Posterior vena cava (tissue), 2 donors: ENCODE measurements at places on chromosomes 6 and 20. TPM values are rescaled to one million over a fixed set of nuclear protein-coding genes. Genes with fewer than 3 reads are reported as not detected.

MTFR2 gene
- 0.71 TPM for total RNA-seq

ETV7 gene
- total RNA-seq, result 0.57 TPM

DNA sequence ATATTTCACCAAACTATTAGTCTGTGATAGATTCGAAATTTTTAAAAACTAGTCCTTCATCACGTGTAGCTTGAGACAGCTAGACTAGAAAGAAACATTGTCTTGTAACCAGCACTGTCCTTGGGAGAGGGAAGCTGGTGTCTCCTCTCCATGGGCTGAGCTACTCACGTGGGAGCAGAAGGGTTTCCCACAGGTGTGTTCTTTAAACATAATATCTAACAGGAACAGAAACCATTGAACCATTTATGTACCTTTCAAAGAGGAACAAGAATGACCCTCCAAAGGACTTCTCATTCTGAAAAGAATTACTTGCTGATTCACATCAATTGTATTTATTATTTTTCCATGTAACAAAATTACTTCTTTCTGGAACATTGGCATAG, 72.4 kb upstream of the SYNJ2 start:
- DNase-seq, result no peak

- DNase-seq, result no peak
Measured at GRCh38 chr20:32064667-32065066, 12.6 kb downstream of the HCK start.

CENPQ gene
- 4.8 TPM for total RNA-seq

DNA sequence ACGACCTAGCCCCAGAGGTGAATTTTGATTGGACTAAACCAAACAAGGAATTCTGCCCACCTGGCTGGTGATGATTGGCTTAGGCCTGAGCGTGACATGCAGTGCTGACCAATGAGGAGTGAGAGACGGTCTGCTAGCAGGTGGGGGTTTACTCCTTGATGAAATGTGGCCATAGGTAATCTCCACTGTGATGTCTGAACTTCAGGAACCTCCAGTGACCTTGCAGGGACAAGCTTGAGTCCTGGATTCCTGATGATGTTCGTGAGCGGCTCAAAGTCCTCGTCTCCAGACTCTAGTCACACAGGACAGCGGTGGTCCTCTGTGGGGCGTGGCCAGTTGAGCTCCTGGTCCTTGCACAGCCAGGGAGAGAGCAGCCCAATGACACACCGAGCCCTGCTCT, 8.4 kb downstream of the VSX1 start:
- DNase-seq, result peak; percentile 18

DNA sequence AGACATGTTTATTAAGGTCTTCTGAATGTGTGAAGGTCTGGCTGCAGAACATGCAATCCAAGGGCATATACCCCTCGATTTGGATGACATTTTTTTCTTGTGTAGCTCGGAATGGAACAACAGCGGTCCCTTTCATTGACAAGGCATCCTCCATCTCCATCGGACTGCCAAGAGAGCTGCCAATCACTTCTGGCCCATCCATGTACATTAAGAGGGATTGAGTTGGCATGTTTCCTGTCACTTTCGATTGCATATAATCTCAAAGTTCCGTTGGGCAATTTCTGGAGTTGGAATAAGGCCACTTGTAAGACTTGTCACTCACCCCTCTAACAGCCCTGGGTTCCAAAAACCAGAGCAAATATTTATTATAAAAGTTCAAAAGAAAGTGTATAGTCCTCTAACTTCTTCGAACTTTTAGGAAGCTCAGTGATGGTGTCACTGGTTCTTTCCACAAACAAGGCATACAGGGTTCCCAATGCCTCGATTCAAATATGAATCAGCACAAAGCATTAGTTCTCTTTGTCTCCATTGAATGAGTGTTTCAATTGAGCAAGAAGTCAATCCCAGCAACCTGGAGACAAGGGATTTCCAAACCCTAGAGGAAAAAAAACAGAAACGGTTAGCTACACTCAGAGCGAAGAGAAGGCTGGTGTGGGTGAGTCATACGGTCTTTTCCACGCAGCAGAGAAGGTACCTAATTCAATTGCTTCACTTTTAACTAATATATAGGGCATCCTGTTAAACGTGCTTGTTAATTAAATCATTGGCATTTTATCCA, 10.9 kb downstream of the ZNF217 start:
- peak; percentile 8 for DNase-seq
